Right ventricle myocardium superior (tissue), 1 donor: ENCODE measurements at places on chromosomes 3 and 15.

DNA sequence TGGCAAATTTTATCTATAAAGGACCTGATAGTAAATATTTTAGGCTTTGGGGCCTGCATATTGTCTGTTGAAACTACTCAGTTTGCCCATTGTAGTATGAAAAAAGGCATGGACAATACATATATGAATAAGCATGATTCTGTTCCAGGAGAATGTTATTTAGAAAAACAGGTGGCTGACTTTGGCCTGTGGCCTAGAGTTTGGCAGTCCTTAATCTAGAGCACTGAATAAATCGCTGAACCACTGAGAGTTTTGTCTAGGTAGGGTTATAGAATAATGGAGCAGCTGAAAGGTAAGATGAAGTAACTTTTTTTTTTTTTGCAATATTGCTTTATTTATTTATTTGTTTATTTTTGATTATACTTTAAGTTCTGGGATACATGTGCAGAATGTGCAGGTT is 75.0 kb downstream of the LRRC49 start:
- no peak for DNase-seq

GRCh38 chr3:173886-174285 is 22.7 kb upstream of the CHL1 start:
- no peak for DNase-seq

DNA sequence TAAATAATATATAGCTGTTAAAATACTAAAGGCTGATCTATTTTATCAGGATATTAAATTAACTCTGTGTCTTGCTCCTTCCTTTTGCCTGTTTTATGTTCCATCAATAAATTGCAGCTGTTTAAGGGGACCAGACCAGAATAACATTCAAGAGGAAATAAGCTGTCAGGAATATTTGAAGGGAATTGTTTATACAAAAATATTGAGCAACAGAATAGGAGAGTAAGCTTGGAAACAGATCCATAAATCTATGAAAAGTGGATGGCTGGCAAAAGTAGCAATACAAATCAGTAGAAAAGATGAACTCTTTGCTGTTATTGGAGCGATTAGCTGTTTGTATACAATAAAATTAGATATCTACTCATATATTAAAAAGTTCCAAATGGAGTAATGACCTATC is 36.2 kb upstream of the PLSCR2 start:
- DNase-seq: no peak

- no peak for DNase-seq
Observed at GRCh38 chr3:12746419-12746818, 12.6 kb downstream of the TMEM40 start.
